ENCODE measurements at places on chromosomes 1 and 21. TPM values are rescaled to one million over a fixed set of nuclear protein-coding genes. Genes with fewer than 3 reads are reported as not detected.
A peak's percentile ranks its signal among the peaks of the same experiment; 100 is the strongest.

DNA sequence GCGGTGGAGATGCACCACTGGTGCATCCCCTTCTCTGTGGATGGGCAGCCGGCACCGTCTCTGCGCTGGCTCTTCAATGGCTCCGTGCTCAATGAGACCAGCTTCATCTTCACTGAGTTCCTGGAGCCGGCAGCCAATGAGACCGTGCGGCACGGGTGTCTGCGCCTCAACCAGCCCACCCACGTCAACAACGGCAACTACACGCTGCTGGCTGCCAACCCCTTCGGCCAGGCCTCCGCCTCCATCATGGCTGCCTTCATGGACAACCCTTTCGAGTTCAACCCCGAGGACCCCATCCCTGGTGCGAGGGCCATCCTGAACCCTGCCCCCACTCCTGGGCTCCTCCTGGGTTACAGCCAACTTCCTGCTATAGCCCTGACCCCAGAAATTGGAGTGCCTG, 13.0 kb downstream of the NTRK1 start:
- no peak for DNase-seq

- no peak for DNase-seq
Measured at GRCh38 chr21:45261093-45261492, 26.6 kb downstream of the POFUT2 start.

Gene OR10Z1
- not detected for total RNA-seq

Gene LYPD8
- not detected for total RNA-seq

DNA sequence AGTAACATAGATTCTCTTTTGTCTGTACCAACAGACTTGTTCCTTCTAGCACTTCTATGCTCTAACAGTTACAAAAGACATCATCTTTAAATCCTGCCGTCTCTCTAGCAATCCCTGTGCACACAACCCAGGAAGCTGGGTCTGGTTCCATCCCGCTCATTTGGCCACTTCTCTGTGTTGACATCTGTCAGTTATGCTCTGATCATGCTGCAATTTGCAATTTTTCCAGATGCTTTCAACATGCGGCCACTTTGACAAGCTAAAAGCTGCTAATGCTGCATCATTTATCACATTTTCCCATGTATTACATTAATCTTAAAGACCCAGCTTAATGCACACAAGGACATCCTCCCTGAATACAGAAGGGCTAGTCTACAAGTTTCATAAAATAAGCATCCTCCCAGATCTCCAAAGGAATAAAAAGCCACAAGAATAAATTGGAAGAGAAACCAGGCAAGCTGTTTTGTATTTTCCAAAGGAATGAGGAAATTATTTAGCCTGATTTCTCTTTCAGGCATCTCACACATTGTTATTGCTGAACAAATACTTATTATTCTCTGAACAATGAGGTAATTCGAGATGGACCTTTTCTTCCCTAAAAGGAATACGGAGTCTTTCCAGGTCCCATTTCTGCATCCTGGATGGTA, 19.0 kb upstream of the LRRC52 start:
- no peak for DNase-seq

- peak; percentile 12 for DNase-seq
Measured at GRCh38 chr1:65904681-65905083, 112.0 kb downstream of the PDE4B start.
